ENCODE measurements at places on chromosomes 7 and 10.

GRCh38 chr7:80411621-80412020 is 100.2 kb downstream of the GNAT3 start:
- DNase-seq: no peak

GRCh38 chr10:68924593-68924992 is 23.5 kb downstream of the DDX50 start:
- no peak for DNase-seq

- DNase-seq: no peak
These were observed 830 bp downstream of the RAB18 start for GRCh38 chr10:27504808-27505460.

DNA sequence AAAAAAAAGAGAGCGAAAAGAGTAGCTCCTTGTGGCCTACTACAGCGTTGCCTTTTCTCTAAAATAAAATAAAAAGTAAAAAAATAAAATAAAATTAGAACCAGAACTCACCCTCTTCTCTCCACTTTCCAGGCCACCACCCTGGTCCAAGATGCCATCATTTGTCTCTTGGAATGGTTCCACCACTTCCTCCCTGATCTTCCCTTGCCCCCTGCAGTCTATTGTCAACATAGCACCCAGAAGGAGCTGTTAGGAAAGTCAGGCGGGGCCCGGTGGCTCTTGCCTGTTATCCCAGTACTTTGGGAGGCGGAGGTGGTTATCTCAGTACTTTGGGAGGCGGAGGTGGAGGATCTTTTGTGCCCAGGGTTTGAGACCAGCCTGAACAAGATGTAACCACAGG is 7.6 kb upstream of the GRID2IP start:
- DNase-seq: no peak

Data from stimulated activated CD8-positive, alpha-beta memory T cell treated with anti-CD3 and anti-CD28 coated beads, Interleukin-2, amount 100 ng/mL, for 1 hour (primary cell).